ENCODE measurements at places on chromosomes 11 and 22.

DNA sequence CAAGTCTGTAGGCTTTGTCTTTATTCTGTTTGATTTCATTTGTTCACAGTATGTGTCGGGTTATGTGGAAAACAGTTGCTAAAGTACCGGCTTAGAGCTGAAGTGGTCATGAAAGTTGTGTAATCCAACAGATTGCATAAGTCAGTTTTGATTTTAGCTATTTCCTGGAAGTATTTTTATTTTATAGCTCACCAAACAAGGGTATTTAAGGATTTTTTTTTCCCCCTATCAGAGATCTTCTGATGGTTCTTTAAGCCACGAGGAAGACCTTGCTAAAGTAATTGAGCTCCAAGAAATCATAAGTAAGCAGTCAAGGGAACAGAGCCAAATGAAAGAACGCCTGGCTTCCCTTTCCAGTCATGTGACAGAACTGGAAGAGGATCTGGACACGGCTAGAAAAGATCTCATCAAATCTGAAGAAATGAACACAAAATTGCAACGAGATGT, 55.9 kb downstream of the PPFIA1 start:
- DNase-seq, result peak; percentile 17

- DNase-seq, result no peak
These were observed 60.3 kb downstream of the SYTL2 start for GRCh38 chr11:85750646-85751045.

DNA sequence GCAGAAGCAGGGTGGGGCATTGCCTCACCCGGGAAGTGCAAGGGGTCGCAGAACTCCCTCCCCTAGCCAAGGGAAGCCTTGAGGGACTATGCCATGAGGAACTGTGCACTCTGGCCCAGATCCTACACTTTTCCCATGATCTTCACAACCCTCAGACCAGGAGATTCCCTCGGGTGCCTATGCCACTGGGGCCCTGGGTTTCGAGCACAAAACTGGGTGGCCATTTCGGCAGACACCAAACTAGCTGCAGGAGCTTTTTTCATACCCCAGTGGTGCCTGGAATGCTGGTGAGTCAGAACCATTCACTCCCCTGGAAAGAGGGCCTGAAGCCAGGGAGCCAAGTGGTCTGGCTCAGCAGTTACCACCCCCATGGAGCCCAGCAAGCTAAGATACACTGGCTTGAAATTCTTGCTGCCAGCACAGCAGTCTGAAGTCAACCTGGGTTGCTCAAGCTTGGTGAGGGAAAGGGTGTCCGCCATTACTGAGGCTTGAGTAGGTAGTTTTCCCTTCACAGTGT, 573.7 kb upstream of the ANO3 start:
- DNase-seq, result no peak

DNA sequence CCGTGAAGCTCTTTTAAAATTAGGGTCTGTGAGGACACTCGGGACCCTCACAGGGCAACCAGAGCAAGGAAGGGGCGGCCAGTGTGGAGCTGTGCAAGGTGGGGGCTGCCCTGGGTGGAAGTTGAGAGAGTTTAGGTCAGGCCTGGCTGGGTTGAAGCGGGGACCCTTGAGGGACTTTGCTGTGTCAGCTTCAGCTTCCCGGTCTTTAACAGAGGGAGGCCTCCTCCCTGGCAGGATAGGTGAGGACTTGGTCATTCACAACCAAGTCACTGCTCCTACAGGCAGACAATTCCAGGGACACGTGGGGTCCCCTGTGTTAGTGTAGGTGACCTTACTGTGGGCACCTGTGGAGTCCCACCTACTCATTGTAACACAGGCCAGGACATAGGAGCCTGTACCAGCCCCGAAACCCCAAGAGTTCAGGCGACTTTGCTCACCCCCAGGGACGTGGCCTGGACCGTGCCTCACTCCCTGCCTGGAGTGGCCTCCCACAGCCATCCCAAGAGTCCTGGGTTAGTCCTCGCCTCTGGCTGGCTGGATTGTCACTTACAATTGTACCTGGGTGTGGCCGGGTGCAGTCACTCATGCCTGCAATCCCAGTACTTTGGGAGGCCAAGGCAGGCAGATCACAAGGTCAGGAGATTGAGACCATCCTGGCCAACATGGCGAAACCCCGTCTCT, 18.8 kb upstream of the ARHGAP8 start:
- no peak for DNase-seq

DNA sequence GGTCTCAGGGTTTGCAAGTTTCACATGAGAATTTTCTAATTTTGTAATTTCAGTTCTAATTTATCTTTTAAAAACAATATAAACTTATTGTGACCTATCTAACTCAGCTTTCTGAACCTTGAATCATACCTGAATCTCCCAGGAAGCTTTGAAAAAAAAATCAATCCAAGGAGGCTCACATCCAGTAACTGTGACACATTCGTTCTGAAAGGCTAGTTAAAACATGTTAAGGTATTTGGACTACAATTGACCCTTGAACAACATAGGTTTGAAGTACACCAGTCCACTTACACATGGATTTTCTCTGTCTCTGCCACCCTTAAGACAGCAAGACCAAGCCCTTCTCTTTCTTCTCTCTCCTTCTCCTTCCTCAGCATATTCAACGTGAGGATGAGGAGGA, 40.0 kb downstream of the DDI1 start:
- DNase-seq, result no peak

DNA sequence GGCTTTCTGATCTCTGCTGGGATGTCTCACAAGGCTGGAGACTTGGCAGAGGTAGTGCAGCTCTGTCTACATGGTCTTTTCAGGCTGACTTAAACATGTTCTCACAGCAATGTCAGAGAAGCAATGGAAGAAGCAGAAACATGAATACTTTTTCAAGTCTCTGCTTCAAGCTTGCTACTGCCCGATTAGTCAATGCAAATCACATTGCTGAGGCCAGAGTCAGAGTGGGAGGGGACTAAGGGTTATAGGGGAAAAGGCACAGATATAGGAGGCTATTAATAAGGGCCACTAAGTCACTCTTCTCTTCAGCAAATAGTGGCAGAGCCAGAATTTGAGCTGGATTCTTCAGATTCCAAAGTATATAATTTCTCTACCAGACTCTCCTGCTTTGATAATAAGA, 390.5 kb downstream of the TMEM135 start:
- peak; percentile 71 for DNase-seq

GRCh38 chr11:104736502-104736901, 161.8 kb downstream of the CASP12 start:
- DNase-seq, result no peak

- DNase-seq, result no peak
These were observed 48.5 kb downstream of the MICAL2 start for GRCh38 chr11:12158909-12159308.

DNA sequence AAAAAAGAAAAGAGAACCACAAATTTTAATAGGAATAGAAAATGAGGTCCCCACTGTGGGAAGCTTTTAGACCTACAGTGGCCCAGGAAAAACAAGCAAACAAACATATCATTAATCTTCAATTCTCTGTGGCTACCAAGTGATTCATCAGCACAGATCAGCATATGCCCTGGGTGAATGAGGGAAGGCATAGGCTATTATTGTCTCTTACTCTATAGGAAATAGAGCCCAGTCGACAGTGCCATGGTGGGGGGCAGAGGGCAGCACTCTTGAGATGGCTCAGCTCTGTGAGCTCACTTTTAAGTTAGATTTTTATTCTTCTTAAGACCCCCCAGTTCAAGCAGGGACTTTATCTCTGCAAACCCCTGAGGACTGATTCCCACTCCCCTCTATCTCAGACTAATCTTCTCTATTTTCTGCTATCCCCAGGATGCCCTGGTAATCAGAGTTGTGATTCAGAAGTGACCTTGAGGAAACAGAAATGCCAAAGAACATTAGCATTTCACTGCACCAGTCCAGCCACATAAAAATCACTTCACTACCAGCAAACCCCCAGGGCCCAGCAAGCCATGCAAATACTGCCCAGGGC, 9.5 kb upstream of the FEZ1 start:
- DNase-seq, result no peak

Data from HFFc6 (cell line).